NCI-H1417 treated with DMSO at 0.1 percent for 48 hours (cell line): ENCODE measurements at places on chromosomes 7 and 10.

DNA sequence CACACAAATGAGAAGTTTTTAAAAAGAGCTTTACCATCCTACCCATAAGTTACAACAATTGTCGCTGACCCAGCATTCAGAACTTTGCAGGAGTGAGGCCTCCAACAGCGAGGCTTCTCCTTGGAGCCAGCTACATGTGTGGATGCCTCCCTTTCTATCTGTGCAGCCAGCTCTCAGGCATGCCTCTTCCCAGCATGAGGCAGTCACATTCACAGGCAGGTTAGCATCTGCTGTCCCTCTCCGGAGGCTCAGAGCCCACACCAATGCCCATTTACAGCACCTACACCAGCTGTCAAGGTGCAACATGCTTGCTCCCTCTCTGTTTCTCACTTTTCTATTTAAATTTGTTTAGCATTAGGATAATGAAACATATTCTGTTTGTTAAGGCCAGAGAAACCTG is 278.7 kb upstream of the PODXL start:
- no peak for DNase-seq

- no peak for DNase-seq
Measured at GRCh38 chr7:47026780-47027361, 555.0 kb downstream of the TNS3 start.

DNA sequence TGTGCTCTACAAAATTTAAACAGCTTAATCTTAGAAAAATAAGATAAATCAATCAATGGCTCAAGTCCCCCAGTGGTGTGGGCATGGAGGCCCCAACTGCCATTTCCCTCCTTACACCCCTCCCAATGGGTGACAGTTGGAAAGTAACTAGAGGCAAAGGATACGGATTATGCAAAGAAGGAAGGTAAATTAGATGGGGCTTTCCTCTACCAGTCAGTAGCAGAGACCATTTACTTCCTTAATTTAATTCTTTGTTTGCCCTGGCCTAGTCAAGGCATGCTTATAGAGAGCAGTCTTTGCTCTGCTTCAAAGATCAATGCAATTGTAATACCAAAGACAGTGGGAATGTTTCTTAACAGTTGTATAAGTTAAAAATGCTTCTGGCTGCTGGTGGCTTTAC is 63.3 kb upstream of the PAPSS2 start:
- no peak for DNase-seq

- no peak for DNase-seq
Measured at GRCh38 chr10:13971601-13972475, 358.9 kb downstream of the FRMD4A start.

DNA sequence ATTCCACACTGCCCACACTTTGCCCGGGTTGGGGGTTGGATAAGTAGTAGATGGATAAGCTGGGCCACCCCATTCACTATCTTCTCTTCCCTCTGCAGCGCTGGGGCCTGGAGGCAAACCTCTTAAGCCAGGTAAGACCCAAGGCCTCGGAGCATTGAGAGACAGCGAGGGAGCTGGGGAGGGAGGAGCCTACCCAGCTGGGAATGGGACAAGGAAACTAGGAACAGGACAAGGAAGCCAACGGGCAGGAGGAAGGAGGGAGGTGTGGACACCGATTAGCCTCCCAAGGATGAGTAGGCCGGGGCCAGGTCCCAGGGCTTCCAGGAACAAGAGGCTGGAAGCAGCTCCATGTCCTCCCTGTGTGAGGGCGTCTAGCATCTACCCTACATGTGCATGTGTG is 9.6 kb downstream of the ELN start:
- DNase-seq, result no peak

DNA sequence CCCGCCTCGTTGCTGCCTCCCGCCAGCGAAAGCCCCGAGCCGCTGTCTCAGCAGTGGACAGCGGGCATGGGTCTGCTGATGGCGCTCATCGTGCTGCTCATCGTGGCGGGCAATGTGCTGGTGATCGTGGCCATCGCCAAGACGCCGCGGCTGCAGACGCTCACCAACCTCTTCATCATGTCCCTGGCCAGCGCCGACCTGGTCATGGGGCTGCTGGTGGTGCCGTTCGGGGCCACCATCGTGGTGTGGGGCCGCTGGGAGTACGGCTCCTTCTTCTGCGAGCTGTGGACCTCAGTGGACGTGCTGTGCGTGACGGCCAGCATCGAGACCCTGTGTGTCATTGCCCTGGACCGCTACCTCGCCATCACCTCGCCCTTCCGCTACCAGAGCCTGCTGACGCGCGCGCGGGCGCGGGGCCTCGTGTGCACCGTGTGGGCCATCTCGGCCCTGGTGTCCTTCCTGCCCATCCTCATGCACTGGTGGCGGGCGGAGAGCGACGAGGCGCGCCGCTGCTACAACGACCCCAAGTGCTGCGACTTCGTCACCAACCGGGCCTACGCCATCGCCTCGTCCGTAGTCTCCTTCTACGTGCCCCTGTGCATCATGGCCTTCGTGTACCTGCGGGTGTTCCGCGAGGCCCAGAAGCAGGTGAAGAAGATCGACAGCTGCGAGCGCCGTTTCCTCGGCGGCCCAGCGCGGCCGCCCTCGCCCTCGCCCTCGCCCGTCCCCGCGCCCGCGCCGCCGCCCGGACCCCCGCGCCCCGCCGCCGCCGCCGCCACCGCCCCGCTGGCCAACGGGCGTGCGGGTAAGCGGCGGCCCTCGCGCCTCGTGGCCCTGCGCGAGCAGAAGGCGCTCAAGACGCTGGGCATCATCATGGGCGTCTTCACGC is 825 bp downstream of the ADRB1 start:
- no peak for DNase-seq

GRCh38 chr7:105880571-105881330 is 4.4 kb upstream of the ATXN7L1 start:
- no peak for DNase-seq

DNA sequence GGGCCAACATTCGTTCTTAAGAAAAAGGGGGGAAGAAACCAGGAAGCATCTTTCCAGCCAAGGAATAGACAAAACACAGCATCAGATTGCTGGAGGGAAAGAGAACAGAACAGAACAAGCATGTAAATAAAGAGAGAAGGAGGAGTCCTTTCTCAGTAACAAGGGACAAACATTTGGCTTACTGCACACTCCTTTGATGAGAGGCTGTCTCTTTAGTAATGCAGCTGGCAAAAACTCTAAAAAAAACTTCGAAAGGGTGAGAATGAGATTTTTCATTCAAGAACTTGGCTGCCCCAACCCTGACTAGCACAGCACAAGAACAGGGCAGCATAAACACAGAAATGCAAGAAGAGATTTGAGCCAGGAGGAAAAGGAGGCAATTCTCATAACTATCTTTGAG is 38.9 kb upstream of the IL6 start:
- no peak for DNase-seq
